Dermis lymphatic vessel endothelial cell (primary cell): ENCODE measurements at places on chromosomes 1 and 21. TPM values are rescaled to one million over a fixed set of nuclear protein-coding genes. Genes with fewer than 3 reads are reported as not detected.

TRIM67 gene
- total RNA-seq, result not detected in 2 replicates

ELAPOR1 gene
- under 0.01 TPM in 2 replicates for total RNA-seq

SHISA4 gene
- 5.2 and 8.0 TPM in 2 replicates for total RNA-seq

S100A7A gene
- total RNA-seq, result not detected in 2 replicates

LCK gene
- total RNA-seq, result 0.11 and 0.17 TPM in 2 replicates

CSRP1 gene
- total RNA-seq, result 78.0 and 111 TPM in 2 replicates
